Fibroblast of gingiva (primary cell): ENCODE measurements at places on chromosomes 3 and 15.

DNA sequence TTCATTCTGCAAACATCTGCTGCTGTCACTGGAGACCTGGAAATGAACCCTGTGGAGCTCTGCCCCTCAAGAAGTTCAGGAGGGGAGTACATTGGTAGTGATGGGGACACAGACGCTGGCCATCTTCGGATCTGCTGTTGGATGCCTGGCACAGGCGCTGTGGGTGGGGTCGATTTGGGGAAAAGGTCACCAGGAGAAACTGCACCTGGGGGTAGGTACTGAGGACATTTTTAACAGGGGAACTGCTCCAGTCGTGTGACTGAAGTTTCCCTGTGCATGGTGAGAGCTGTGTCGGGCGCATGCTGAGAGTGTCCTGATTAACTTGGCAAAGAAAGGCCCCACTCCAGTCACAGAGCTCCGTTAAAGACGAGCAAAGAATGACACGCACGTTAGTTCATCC is 3.4 kb downstream of the UROC1 start:
- DNase-seq: no peak

DNA sequence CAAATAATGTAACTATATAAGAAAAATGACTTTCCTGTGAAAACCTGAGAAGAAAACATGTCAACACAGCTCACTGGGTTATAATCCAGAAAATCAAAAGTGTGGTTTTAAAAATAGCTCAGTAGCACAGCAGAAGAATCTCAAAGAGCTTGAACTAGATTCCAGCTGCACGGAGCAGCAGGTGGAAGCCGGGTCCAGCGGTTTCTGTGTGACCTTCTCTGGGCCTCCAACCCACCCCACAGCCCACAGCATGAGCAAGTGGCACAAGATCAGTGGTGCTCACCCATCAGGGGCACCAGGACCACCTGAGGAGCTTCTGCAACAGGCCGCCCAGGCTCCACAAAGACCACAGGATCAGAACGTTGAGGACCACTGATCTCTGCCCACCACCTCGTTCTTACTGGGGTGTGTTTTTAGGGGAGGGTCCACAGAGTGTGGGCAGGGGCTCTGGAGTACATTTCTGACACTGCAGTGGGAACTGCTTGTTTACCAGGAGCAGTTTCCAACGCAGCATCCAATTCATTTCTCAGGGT is 23.2 kb downstream of the SLC41A3 start:
- DNase-seq: no peak

GRCh38 chr3:4494895-4495264 is 1.7 kb downstream of the ITPR1 start:
- no peak for DNase-seq

- DNase-seq: no peak
Observed at GRCh38 chr15:44441095-44441501, 13.7 kb downstream of the CTDSPL2 start.
